ENCODE measurements at places on chromosomes 7 and 10.

DNA sequence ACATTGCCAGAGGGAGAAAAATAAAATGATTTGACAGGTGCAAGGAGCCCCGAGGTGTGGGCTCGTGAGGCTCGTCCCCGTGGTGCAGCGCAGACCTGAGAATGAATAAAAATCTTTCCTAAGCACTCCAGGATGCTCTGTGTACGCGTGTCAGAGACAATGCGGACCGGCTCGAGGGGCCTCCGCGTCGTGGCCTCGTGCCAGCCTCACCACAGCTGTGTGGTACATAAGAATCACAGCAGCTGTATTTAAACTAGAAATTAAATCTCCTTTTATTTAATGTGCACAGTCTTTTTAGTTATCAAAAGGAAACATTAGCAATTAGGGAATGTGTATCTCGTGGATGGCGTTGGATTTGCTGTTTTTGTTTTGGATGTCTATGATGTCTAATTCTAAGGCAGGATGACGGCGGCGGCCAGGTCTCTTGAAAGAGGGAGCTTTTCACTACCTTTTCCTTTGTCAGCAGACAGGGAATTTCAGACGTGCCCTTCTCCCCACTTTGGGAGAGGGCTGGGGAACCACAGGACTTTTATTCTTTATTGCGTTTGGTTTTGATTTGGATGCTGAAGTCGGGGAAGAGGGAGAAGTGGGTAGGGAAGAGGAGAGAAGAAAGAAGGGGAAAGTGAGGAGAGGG is 365.3 kb upstream of the SHH start:
- peak; percentile 21 for DNase-seq

GRCh38 chr7:73606801-73607691 is 17.3 kb downstream of the MLXIPL start:
- peak; percentile 90 for DNase-seq

- no peak for DNase-seq
These were observed 445.9 kb upstream of the LRRN3 start for GRCh38 chr7:110645060-110645459.

- DNase-seq = no peak
These were observed 526.1 kb downstream of the LRMDA start for GRCh38 chr10:75957314-75958120.

GRCh38 chr10:17914169-17915045 is 37.3 kb upstream of the SLC39A12 start:
- no peak for DNase-seq

DNA sequence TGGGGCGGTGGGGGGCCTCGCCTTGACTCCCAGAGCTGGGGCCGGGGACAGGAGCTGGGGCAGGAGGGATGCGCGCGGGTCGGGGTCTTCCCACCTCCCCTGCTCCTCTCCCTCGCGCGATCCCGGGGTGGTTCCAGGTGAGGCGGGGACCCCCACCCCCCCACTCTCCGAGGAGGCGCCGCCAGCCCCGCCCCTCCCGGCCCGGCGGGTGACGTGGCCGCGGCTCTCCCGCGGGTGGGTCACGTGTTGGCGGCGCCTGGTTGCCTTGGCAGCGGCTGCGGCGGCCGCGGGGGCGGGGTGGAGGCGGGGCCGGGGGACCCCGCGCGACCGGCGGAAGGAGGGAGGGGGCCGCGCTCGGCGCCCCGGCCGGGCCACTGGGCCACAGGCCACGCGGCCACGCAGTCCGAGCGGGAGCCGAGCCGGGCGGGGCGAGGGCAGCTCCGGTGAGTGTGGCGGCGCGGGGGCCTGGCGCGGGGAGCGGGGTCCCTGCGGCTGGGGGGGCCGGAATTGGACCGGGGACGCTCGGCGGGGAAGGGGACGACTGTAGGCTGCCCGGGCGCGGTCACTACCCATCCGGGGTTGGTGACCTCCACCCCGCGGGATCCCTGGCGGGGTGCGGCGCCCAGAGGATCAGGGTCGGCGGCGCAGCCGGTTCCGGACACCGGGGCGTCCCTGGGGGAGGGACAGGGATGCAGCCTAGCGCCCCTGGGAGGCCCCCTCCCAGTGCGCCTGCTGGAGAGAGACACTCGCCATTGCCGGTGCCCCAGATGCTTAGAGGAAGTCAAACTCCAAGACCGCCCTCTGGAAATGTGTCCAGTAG is at the start of gene ORAI2:
Gene ORAI2 (plus strand): TSS at position 357 of the 820 bp plus-strand sequence. CDS start 5,382 bp downstream, outside the sequence.
- peak; percentile 93 for DNase-seq

DNA sequence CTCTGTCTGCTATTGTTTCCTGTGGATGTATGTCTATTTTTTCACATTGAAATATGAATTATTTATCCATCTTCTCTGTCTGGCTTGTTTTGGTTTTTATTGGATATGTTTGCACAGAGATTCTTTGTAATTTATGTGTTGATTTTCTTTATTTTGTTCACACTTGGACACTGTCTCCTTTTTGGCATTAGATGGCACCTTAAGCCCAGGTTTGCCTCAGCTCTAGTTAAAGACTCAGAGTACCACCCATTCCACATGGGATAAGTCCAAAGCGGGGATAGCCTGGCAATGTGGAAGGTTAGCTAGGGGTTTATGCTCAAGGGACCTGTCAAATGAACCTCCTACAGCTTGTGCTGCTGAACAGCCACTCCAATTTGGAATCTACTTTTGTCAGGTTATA is 14.1 kb downstream of the FEZF1 start:
- DNase-seq = no peak

DNA sequence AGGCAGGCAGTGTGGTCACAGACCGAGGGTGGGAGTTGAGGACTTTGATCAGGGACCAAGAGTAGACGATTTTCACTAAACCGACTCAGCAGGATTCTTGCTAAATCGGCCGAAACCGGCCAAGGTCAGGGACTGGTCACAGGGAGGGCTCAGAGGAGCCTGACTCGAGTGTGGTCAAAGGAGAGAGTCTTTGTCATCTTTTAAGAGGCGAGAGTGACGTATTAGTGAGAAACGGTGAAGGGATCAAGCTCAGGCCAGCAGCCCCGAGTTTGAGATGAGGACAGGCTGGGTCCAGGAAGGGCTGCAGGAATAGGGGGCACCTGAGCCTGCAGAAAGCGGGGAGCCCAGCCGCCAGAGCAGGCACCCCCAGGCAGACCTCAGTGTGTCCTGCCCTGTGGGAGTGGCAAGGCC is 41.6 kb upstream of the FAM20C start:
- DNase-seq = peak; percentile 58

DNA sequence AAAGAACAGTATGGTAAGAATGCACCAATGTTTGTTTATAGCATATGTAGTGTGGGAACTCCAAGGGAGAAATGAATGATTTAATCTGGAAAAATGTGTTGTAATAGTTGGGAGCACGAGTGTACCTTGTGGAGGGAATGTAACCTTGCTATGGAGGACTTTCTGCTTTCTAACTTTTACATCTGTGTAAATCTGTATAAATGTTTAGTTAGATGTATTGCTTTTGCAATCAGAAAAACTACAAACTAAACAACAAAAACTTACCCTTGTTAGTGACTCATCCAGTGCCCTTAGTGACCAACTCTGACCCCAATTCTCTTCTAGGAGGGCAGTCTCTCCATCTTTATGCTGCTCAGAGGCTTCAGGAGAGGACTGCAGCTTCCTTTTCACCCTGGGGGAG is 89.3 kb downstream of the CCNY start:
- no peak for DNase-seq

DNA sequence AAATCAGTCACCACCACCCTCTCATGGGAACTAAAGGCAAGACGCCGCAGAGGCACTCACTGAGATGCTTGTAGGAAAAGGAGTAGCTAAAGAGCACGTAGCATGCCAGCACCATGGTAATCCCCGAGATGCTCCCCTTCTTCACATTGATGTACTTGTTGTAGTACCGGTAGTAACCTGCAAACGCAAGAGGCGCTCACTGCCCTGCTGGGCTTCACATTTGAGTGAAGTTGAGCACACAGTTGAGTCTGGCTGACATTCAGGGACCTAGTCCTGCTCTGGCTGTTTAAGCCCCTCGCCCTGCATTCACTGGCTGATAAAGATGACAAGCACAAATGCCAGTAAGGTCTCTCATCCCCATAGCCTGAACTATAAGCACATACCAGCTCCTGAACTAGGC is 6.9 kb downstream of the ATP5MF start:
- DNase-seq = no peak

- DNase-seq = no peak
These were observed 26.0 kb downstream of the CYP3A5 start for GRCh38 chr7:99653754-99654153.

DNA sequence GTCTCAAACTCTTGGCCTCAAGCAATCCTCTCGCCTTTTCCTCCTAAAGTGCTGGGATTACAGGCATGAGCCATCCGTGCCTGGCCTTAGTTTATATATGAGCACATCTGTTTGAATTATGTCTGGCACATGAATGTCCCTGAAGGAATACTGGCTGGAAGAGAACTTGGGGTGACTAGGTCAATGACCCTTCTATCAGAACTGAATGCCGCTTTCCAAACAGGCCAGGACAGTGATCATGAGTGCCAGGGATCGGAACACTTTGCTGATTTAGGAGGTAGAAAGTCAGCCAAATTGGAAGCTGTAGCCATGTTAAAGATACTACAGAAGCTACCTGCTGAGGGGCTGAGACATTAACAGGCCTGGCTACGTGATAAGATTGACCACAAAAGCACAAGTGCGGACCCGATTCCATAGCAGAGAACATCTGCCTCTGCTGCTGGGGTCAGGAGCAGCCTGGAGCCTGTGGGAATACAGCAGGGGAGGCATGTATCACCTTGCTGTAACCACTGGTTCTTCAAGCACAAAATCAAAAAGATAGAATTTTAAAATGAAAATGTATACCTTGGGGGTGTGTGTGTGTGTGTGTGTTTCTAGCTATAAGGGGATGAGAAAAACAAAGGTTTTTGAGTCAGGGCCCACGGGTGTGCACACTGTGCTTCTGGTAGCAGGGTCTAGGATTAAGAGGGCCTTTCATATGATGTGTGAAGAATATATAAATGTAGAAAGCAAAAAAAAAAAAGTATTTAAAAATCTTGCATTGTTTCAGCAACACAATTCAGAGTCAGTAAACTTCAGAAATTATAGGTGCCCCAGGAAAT is 293.7 kb downstream of the BBS9 start:
- DNase-seq = no peak

- no peak for DNase-seq
These were observed 162.6 kb downstream of the FAM107B start for GRCh38 chr10:14611968-14612693.

DNA sequence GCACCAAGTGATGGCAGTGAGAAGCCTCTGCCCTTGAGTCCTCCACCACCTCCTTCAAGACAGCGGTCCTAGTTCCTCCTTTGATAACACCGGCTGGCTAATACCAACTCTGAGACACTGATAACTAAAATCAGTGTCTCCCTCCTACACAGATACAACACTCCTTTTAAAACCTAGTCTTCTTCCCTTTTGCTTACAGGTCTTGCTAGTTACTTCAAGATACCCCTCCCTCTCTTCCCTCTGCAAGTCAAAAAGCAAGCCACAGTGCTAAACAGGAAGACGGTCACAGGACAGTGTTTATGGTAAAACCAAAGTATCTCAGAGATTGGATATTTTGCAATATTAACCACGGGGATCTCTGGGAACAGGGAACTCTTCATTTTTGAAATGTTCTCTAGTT is 4.6 kb downstream of the AKR1B1 start:
- DNase-seq = no peak

GRCh38 chr7:139230484-139230773 is 608 bp upstream of the UBN2 start:
- DNase-seq = no peak

DNA sequence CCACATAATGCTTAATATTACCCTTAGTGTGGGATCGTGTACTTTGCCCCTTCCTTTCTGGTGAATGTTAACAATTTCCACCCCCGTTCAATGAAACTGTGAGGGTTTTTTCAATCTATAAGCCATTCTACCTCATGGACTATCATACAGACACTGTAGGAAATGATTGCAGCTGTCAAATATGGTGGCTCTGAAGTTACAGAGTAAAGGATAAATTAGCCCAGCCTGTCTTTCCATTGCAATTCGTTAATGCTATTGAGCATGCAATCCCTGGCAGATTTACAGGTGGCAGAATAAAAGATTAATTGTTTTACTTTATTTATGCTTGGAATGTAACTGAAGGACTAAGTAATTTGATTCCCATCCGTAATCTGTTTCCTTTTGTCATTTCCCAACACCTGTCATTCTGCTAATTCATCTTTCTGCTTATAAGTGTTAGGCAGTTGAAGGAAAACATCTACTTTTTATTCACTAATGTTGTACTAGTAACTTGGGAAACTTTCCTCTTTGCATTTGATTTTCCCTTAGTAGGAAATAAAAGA is 1211.6 kb upstream of the LRRN3 start:
- no peak for DNase-seq

- DNase-seq = no peak
These were observed 32.4 kb upstream of the HSPA12A start for GRCh38 chr10:116774728-116775151.

DNA sequence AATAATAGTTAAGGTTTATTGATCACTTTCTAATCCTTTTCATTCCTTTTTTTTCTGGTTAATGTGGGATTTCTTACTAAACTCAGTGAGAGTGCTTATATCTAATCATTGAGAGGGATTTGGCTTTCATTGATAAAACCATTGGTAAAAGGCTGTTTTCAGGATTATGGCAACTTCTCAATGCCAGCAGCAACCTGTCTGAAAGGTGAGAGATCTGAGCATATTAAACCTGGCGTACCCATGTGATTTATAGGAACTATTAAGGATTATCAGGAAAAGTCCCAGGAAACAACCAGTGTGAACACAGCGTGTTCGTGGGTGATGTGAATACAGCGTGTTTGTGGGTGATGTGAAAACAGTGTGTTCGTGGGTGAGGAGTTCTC is 65.9 kb downstream of the PDIA4 start:
- peak; percentile 82 for DNase-seq

- no peak for DNase-seq
These were observed 387.1 kb downstream of the LRMDA start for GRCh38 chr10:75818552-75818951.

DNA sequence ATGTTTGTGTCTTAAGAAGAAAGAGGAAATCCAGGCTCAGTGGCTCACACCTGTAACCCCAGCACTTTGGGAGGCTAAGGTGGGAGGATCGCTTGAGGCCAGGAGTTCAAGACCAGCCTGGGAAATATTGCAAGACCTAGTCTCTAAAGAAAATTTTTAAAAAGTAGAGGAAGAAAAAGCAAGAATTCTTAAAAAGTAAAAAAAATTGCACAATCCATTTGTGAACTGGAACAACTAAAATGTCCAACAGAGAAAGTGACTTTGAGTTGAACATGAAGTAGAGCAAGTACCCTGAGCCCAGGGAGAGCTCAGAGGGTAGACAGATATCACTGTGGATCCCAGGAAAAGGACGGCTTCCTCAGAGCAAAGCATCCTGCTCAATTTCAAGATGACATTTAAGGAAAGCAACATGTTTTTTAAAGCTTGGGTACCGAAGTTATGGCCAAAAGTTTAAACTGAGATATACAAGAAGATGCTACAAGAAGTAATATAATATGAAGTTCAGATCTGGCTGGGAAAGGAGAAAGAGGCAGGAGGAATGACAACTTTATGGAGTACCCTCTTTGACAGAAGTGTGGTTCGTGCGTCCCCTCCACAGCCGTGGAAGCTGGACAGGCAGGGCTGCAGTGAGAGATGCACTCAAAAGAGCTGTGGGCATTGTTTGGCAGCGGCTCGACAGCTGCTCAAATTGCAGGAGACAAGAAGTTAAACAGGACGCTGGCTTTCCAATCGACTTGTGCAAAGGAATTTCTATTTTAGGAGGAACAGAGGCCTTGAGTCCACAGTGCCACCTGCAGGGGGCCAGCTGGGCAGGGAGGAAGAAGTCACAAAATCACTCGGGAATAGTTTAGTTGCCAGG is 201.3 kb downstream of the JCAD start:
- DNase-seq = no peak

All from activated CD8-positive, alpha-beta memory T cell treated with anti-CD3 and anti-CD28 coated beads for 24 hours (primary cell).